DMS153 (cell line): ENCODE measurements at places on chromosomes 4 and X.

DNA sequence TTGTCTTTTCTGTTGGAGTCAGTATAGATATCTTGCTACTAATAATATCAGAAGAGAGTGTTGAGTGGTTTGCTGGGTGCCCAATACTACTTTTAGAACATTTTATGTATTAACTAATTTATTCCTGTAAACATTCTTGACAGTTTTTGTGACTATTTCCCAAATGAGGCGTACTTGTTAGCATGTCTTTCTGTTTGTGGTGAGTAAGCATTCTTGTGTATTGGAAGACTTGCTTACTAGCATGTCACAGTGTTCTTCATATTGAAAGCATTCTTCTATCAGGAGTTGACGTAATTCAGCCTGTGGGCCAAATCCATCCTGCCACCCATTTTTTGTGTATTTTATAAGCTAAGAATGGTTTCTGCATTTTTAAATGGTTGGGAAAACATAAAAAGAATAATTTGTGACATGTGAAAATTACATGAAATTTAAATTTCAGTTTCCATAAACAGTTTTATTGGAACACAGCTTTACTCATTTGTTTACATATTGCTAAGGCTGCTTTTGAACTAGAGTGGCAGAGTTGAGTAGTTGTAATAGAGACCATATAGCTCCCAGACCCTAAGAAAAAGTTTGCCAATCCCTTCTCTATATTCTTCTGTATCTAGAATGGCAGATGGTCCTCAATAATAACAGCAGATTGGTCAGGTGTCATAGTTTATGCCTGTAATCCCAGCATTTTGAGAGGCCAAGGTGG, 20.4 kb downstream of the REPS2 start:
- no peak for DNase-seq

GRCh38 chr4:140996766-140997165, 136.5 kb downstream of the RNF150 start:
- no peak for DNase-seq

GRCh38 chrX:105636667-105637066, 185.7 kb upstream of the NRK start:
- peak; percentile 12 for DNase-seq

DNA sequence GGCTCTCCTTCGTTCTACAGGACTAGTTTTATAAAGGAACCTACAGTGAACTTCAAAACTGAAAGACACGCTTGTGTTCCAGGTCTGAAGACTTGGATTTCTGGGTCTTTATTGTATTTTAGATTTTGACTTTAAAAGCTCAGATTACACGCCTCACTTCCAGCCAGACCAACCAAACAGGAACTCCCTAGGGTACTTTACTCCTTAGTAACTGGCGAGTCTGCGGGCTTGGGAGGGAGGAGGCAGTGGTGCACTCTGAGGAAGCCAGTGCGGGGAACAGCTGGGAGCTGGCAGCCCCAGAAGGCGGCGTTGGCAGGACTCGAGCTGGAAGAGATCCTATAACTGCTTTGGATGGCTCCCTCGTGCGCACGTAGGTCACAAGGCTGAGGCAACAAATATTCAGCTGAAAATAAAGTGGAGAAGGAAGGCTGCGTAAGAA, 391 bp upstream of the PHKA1 start:
- peak; percentile 14 for DNase-seq

DNA sequence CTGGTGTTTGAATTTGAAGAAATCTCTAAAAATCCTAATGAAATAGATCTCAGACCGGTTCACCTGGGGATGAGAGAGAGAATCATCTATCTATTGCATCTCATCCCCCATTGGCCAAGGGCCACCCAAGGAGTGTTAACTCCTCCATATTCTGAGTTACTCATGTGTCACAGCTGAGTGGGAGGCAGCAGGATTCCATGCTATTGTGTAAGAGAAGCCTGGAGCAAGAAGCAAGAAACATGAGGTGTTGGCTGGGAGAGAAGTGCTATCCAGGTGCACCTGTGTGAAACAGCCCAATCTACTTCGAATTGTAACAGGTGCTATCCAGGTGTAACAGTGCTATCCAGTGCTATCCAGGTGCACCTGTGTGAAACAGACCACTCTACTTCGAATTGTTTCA, 150.3 kb upstream of the MAOA start:
- no peak for DNase-seq

GRCh38 chr4:3607690-3608552, 75.7 kb upstream of the LRPAP1 start:
- no peak for DNase-seq

DNA sequence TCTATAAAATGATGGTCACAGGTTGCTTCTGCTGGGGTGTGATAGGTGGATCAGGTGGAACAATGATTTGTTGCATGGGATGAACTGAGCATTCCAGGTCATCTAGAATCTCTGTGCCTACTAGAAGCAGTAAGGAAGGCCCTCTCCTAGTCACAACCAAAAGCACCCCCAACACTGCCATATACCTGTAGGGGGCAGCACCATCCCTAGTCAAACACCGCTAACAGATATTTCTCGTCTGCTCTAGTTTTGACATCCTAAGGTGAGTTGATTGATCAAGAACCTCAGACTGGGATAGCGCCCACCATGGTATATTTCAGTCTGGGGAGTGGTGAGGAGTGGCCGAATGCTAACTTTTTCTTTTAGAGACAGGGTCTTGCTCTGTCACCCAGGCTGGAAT, 160.2 kb downstream of the NHS start:
- no peak for DNase-seq

- no peak for DNase-seq
Measured at GRCh38 chrX:153863251-153863991, 22.6 kb downstream of the L1CAM start.

DNA sequence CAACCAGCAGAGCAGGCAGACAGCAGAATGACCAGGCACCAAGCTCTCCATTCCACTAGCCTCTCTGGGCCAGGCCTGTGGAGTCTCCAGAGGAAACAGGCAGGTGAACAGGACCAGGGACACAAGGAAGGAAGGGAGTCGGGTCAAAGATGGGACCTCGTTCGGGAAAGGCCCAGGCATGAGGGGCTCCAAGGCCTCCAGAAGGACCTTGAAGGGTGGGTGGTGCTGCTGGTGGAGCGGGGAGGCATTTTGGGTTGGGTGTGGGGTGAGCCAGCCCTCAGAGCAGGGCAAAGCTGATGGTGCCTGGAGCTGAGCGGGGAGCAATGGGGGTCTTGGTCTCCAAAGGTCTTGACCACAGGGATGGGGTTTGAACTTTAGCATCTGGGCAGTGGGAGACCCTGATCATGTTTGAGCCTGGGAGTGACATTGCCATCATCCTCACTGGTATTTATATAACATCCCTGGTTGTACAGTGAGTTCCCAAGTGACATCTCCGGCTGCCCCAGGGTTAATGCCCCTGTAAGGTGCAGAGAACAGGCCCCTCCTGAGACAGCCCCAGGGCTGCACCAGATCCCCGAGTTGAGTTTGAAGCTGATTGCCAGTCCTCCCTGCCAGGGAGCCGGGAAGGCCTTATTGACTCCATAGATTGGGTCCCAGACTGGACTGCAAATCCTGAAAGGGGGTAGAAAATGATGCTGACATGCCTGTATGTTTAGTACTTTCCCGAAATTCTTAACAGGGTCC, 52.7 kb downstream of the PSAPL1 start:
- DNase-seq, result no peak

- no peak for DNase-seq
Measured at GRCh38 chrX:148929686-148930085, 429.3 kb downstream of the AFF2 start.

- DNase-seq, result no peak
Measured at GRCh38 chrX:105869701-105870100, 47.4 kb downstream of the NRK start.

GRCh38 chr4:52266537-52267137, 215.5 kb downstream of the SPATA18 start:
- DNase-seq, result no peak

DNA sequence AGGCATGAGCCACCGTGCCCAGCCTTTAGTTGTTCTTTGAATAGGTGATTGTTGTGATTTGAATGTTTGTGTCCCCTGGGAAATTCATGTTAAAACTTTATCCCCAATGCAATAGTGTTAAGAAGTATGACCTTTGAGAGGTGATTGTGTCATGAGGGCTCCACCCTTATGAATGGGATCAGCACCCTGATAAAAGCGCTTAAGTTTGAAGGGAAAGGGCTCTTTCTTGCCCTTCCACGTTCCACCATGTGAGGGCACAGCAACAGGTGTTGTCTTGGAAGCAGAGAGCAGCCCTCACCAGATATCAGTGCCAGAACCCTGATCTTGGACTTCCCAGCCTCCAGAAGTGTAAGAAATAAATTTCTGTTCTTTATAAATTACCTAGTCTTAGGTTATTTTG, 33.7 kb upstream of the RP2 start:
- no peak for DNase-seq

GRCh38 chrX:8455557-8455956, 9.1 kb upstream of the VCX3B start:
- no peak for DNase-seq

- no peak for DNase-seq
Measured at GRCh38 chr4:139781066-139781465, 115.4 kb downstream of the MGST2 start.

GRCh38 chr4:111693758-111694157, 451.5 kb upstream of the FAM241A start:
- no peak for DNase-seq

GRCh38 chr4:88080626-88081025, 73.2 kb downstream of the PKD2 start:
- no peak for DNase-seq
